ENCODE measurements at places on chromosomes 7 and 10. TPM values are rescaled to one million over a fixed set of nuclear protein-coding genes. Genes with fewer than 3 reads are reported as not detected.

Gene GLI3
- total RNA-seq = 0.18 TPM

Gene LANCL2
- 16.1 TPM for total RNA-seq

Gene TMEM243
- 6.1 TPM for total RNA-seq

Gene ARPC1A
- 120 TPM for total RNA-seq

Gene ITPRID1
- total RNA-seq = not detected

Gene SLC16A12
- total RNA-seq = 0.04 TPM

Gene SEMA3D
- 0.11 TPM for total RNA-seq

Gene STAM
- 26.7 TPM for total RNA-seq

Gene INPP5A
- 11.6 TPM for total RNA-seq

Gene SRRM3
- total RNA-seq = 0.47 TPM

Gene TEX47
- total RNA-seq = not detected

Gene SHH
- total RNA-seq = 0.09 TPM

Gene SPAM1
- total RNA-seq = not detected

Gene MOGAT3
- not detected for total RNA-seq

Gene CTNNA3
- total RNA-seq = not detected

Gene NEUROD6
- not detected for total RNA-seq

Gene KCP
- total RNA-seq = not detected

Gene RBP4
- 0.91 TPM for total RNA-seq

Gene NUTM2E
- 0.20 TPM for total RNA-seq

Gene SPDYE16
- not detected for total RNA-seq

Gene UCN3
- total RNA-seq = not detected

Gene ELN
- 0.20 TPM for total RNA-seq

Gene NKX1-2
- 0.04 TPM for total RNA-seq

Gene TMEM139
- 1.5 TPM for total RNA-seq

Gene DENND10
- total RNA-seq = 10.4 TPM

Gene PRLHR
- total RNA-seq = not detected

Gene EVX1
- total RNA-seq = not detected

Gene CHN2
- total RNA-seq = 0.38 TPM

Gene CRYGN
- total RNA-seq = not detected

Gene NET1
- 152 TPM for total RNA-seq

Gene DMBT1
- 0.07 TPM for total RNA-seq

Gene ARMS2
- total RNA-seq = not detected

Gene SPDYE11
- not detected for total RNA-seq

Gene HOXA4
- not detected for total RNA-seq

Gene ZDHHC6
- total RNA-seq = 19.3 TPM

Gene COL28A1
- total RNA-seq = 0.13 TPM

Gene ADAM12
- not detected for total RNA-seq

Gene TAS2R3
- total RNA-seq = 1.2 TPM

Gene HABP2
- 0.07 TPM for total RNA-seq

Gene LOXL4
- total RNA-seq = 0.04 TPM

Gene ZFAND4
- 2.1 TPM for total RNA-seq

Gene FAM25C
- not detected for total RNA-seq

Gene HEPACAM2
- total RNA-seq = 2.0 TPM

Gene ADAM8
- total RNA-seq = 7.0 TPM

Gene PLXNA4
- 0.04 TPM for total RNA-seq

Gene CALML3
- not detected for total RNA-seq

Data from K562 (cell line).